ENCODE measurements at places on chromosomes 6 and 20.

GRCh38 chr6:151376440-151376839 is 14.9 kb downstream of the ZBTB2 start:
- DNase-seq = no peak

DNA sequence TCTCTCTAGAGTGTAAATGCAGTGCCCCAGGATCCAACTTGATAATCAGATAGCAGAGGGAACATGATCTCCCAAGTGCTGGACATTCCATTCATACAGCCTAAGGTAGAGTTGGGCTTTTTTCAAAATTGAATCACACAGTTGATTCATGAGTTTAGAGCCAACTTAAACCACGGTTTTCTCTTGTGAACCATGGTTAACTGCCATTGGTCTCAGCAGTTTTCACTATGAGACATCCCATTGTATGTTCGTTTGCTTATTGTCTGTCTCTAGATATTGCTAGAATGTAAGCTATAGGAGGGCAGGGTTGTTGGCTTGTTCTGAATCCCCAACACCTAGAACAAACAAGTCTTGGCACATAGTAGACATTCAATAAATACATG is 37.2 kb upstream of the TAF8 start:
- no peak for DNase-seq

- DNase-seq = no peak
These were observed 7.4 kb downstream of the OSER1 start for GRCh38 chr20:44203161-44203560.

DNA sequence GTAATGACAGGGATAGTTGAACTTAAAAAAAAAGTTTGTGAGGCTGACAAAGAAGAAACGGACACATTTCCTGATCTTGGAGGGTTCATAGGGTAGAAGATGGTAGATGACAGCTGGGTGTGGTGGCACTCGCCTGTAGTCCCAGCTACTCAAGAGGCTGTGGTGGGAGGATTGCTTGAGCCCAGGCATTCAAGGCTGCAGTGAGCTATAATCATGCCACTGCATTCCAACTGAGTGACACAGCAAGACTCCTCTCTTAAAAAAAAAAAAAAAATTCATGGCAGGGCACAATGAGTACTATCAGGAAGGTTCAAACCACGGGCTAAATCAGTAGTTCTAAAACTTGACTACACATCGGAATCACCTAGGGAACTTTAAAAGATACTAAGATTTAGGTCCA is 2.0 kb upstream of the MICA start:
- no peak for DNase-seq

DNA sequence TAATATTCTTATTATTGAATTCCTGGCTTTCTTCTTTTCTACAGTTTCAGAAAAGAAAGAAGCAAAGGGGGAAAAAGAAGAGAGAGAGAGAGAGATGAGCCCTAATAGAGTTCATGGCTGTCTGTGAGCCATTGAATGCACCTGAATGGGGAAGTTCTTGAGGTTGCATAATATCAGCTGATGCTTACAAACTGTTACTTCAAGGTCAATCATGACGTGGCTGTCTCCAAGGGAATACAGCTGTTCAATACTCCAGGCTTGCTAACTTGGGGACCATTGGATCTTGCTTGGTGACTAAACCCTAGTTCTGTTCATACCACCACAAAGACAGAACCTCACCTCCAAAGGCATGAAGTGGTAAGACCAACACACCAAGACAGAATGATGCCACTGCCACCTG is 180.4 kb downstream of the ADGRG6 start:
- no peak for DNase-seq

DNA sequence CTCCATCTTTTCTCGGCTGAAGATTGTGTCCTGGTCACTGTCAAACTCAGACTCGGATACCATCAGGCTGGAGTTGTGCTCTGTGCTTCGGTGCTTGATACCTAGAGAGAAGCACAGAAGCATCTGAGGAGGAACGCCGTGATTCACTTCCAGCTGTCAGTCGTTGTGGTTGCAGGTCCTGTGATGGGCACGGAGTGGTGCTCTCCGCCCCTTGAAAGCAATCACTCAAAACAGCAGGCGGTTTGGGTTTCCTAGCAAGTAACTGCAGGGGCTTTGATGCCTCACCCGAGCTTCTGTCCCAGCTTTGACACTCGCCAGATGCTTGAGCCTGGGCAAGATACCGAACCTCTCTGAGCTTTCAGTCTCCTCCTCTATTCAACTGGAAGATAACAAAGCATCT is 52.5 kb downstream of the ALDH5A1 start:
- DNase-seq = peak; percentile 70

DNA sequence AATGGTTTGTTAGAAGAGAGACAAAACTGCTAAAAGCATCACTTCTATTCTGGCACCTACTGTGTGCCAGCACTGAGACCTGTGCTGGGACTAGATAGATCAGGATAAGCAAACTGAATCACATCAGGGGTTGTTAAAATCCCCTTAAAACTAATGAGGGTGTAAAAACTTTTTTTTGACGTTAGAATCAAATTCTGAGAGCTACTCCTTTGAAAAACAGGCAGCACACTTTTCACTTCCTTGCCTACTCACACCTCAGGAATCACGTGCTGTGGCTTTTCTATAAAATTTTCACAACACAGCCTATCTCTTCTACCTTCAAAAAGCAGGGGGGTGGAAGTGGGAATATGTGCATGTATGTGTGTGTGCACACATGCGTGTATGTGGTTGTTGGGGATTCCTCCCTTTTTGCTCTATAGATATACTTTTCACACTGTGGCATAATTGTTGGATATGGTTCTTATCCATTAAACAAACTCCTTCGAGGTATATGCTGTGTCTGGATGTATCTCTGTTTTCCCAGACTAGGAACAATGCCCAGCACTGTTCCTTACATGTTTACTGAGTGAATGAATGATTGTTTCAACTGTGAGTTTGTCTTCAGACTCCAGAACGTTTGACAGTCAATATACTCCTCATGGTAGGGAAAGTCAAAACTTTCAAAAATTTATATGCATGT is 105.4 kb downstream of the FYN start:
- peak; percentile 53 for DNase-seq

DNA sequence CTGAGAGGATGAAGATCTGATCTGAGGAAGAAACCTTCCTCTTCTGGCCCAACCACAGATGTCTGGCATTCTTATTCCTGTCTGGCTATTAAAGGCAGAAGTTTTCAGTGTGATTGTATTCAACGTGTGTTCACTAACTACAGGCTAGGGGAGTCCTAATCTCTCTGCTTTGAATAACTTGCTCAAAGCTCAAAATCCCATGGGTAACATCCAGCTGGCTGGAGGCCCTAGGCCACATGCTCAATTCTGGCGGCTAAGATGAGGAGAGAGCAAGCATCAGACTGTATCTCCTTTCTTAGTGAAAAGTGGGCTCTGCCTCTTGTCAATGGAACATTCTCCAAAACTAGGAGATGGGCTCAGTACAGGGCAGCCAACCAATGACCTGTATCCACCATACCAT is 478.0 kb downstream of the KIF16B start:
- DNase-seq = no peak

DNA sequence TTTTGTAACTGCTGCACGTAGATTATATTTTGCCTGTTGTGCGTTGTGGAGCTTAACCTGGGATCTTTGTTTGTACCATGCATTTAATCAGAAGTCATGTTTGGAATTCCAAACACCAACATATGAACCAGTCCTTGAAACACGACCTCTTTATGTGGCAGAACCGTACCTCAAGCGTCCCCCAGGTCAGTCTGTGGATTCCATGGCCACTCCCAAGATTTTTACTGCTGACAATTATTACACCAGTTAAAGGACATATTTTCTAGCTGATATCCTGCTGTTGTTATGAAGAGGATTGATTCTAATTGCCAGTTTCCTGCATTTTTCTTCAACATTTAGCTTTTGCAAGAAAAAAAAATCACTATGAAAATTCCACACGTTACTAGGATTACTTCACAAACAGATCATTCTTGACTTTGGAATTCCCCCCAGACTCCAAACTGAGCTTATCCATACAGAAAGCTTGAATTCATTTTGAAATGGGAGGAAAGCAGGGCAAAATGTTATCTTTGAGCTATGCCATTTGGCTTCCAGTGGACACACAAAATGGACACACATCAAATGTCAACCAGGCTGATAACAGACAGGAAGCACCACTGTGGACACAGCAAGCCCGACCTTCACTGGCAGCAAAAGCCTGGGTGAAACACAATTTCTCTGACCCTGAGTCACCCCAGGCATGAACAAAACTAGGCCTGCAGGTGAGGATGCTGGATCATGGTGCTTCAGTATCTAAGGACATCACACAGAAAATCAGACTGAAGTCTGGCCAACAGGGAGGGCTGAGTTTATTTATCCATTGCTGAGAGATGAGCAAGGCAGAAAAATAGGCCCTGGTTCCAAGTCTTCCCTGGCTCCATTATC is 542.9 kb upstream of the JAG1 start:
- DNase-seq = no peak

DNA sequence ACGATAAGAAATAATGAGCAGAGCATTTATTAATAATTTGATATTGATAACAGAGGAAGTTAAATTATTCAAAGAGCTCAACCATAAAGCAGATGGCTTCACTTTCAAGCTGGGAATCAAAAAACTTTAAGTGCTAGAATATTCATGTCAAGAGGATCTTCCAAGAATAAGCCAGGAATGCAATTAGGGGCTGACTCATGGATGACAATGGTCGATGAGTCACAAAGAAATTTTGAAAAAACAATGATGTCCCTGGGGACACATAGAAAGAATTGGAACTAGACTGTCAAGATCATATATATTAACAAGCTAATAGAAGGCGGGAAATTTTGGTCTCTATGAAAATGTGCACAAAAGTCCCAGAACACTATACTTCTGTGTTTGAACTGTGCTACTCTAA is 304.1 kb downstream of the LAMA2 start:
- DNase-seq = no peak

GRCh38 chr20:30489614-30490003 is 767.9 kb upstream of the DEFB115 start:
- no peak for DNase-seq

- DNase-seq = peak; percentile 52
These were observed 140.3 kb downstream of the NFATC2 start for GRCh38 chr20:51402201-51402600.

DNA sequence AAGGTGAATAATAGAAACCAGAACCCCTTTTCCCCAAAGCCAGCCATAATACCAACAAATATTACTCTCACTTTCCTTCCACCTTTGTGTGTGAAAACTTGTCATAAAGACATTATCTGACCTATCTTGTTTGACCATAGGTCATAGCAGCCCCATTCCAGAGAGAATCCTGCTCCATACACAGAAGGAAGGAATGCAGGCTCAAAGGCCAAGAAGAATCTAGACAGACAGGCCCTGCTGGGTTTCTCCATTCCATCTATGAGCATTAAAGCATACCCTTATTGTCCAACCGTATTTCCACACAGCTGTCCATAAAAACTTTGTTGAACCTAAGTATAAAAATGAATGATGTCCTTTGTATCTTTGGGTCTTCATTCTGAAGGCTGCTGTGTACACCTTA is 40.7 kb upstream of the KCNK5 start:
- DNase-seq = no peak

DNA sequence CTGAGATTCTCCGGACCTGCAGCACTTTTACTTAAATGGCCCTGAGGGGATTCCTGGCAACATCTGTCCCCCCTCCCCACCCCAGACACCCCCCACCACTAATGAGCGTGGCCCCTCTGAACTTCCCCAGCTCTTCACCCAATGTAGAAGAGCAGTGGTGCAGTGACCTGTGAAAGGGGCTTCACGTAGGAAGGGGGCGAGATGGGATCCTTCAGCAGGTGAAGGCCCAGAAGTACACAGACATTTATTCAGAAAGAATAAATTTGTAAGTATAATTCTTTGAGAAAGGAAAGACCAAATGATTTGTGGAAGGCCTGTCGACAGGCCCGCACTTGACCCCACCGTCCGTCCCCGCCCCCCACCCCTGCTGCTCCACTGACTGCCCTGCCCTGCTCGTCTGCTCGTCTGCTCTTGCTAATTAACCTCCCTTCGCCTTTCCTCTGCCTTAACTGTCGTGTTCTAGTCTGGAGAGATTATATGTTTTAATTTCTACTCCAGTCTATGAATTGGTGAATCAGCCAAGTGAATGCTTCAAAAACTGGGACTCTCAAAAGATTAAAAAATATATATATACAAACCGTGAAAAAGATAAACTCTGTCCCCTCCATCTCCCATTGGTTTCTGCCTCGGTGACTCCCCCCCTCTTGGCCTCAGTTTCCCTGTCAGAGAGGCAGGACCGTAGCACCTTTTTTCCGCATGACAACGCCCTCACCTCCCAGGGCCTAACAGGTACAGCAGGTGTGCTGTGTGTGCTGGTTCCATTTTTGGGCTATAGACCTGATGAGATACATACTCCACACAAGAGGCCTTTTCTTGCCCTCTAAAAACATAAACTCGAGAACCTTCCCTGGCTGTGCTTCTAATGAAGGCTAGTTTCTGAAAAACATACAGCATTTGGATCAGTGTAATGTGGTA is 49.2 kb downstream of the GNAS start:
- no peak for DNase-seq

GRCh38 chr6:21099338-21100314 is 493.9 kb upstream of the SOX4 start:
- no peak for DNase-seq

DNA sequence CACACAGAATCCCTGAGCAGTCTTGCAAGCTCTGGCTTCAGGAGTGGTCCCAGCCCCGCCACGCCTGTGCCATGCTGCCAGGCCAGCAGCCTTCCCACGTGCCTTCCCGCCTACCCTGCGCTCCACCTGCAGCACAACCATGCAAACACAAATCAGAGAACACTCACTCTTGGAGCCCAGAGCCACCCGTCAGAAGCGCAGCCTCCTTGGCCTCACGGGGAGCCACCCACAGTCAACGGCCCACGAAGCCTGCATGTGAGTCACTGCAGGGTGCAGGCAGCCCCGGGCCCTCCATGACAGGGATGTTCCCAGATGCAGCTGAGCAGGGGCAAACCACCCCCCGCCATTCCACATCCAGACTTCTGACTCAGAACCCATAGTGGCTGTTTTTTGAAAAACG is 217.0 kb downstream of the DLL1 start:
- no peak for DNase-seq

- no peak for DNase-seq
These were observed 114.2 kb downstream of the SNX5 start for GRCh38 chr20:17854307-17854903.

Measured in thymus (tissue), 14 donors.